ENCODE measurements at places on chromosomes 2 and 18.
A peak's percentile ranks its signal among the peaks of the same experiment; 100 is the strongest.

- peak; percentile 56 for DNase-seq
Observed at GRCh38 chr2:127768775-127769479, 42.0 kb downstream of the WDR33 start.

DNA sequence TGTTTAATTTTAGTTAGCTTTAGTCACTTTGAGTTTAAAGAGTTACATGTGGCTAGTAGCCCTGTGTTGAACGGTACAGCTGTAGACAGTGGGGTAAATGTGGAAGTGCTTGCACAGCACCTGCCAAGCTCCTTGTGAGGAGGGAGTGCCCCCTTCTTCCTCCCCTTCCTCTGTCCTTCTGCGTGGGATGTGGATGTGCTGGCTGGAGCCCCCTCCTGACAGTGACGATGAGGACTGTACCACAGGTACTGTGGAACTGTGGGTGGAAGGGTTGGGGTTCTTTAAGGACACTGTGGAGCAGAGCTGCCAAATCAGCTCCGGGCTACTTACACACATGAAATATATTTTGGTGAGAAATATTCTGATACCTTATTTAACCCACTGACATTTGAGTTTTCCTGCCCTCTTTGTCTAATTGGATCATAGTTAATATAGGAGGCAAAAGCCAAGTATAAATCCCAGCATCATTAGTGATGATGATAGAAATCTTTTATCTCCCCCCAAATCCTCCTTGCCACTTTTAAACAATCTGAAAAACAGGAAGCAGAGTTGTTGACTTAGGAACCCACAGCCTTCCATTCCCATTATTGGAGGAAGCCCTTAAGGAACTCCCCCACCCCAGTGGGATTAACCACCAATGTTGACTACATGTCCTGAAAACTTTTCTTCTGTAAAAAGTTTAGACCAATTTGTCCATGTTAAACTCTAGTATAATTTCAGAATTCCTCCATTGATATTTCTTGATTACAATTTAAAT lies 181.3 kb downstream of the PTPRM start:
- no peak for DNase-seq

- DNase-seq: peak; percentile 56
Observed at GRCh38 chr2:232521959-232522622, 1.9 kb downstream of the PRSS56 start.

GRCh38 chr2:236636714-236637470 lies 67.3 kb downstream of the ACKR3 start:
- no peak for DNase-seq

Data from GM23248 (cell line).